ENCODE measurements at places on chromosomes 2 and 18.

DNA sequence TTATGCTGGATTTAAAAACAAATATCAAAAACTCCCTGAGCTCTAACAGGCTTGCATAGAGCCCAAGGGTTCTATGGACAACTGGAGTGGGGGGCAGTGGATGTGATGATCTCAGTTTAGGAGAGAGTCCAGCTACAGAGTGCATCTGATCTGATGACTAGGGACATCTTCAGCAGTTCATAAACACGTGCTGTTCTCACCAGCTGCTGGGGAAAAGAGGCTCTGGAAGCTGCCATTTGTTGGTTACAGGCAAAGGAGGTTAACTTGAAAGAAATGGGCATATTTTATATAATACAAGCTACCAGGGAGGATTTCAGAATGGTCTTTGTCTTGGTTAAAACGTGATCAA, 36.0 kb upstream of the ZNF396 start:
- no peak for DNase-seq

- DNase-seq, result no peak
Observed at GRCh38 chr2:114011713-114012112, 121.8 kb downstream of the ACTR3 start.

DNA sequence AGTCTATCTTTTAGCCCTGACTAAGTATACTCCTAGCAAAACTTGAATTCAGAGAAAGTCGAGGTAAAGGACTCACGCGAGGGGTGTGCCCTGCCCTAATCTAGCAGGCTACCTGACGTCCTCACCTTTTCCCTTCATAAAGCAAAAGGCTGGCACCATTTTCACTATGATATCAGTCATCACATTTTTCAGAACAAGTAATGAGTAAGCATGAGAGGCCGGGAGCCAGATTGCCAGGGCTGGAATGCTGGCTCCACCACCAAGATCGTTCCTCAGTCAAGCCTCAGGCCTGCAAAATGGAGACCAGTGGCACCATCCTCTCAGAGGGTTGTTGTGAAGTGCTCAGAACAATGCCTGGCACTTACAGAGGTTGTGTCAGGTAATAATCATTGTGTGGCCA, 18.7 kb upstream of the NCKAP5 start:
- no peak for DNase-seq

DNA sequence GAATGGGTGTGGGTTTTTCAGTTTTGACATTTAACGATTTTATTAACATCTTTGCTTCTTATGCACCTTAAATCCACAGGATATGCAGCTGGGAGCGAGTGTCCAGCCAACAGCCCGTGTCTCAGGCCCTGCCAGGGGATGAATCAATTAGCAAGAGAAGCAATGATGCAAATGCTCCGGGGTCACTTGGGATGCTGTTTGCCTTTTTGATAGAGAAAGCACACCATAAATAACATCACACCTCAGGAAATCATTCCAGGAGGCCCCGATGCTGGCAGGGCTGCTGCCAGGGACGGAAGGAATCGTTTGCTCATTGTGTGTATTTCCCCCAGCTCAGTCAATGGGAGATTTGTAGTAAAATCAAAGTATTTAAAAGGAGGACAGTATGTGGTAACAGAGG, 394.0 kb upstream of the HNRNPA3 start:
- no peak for DNase-seq

GRCh38 chr2:164719996-164720941, 99.0 kb upstream of the GRB14 start:
- DNase-seq, result no peak

DNA sequence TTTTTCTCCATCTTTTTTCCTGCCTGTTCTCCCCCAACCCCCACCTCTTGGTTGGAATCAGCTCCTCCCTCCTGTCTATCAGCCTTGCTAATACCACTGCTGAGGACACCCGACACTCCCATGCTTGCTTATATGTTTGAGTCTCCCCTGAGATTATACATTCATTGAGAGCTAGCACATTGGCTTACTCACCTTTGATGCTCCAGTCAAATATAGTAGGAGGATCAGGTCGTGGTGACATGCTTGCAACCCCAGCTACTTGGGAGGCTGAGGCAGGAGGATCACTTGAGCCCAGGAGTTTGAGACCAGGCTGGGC, 91.5 kb upstream of the CCBE1 start:
- no peak for DNase-seq

DNA sequence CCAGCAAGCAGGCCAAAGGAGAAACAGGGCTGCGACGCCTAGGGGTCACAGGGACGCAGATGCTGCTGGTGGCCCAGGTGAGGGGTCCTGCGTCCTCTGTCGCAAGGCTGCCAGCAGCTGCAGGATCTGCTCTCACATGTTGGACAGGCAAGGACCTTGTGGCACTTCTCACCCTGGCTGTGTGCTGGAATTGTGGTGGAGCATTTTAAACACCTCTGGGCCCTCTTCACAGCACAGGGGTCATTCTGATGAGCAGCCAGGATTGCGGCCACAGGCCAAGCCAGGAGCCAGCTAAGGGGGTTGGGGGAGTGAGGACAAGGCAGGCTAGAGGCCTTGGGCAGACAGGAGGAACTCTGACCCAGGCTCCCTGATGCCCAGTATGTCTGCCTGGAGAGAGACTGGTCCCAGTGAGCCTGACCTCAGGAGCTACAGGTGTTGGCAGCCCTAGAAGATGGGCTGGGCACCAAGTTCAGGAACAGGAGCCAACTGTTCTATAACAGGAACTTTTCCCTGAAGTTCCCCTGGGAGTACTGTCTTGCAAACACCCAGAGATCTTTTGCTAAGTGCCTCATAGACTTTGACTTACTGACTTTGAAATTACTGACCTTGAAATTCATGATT, 40.2 kb downstream of the EFR3B start:
- DNase-seq, result no peak

DNA sequence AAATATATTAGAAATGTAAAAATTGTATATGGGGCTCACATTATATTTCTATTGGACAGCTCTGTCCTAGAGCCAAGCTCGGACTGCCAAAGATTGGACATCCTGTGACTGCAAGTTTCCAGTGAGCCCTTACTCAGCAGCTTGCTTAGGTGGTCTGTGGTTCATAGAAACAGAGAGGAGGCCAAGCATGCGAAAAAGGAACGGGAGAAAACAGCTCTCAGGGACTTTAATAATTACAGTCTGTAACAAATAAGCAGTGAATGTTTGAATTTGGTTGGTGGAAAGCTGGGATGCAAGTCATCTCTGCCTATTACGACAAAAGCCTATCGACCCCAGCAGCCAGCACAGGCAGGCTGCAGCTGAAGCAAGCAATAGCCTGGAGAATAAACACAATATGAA, 35.6 kb downstream of the WIPF1 start:
- DNase-seq, result no peak

DNA sequence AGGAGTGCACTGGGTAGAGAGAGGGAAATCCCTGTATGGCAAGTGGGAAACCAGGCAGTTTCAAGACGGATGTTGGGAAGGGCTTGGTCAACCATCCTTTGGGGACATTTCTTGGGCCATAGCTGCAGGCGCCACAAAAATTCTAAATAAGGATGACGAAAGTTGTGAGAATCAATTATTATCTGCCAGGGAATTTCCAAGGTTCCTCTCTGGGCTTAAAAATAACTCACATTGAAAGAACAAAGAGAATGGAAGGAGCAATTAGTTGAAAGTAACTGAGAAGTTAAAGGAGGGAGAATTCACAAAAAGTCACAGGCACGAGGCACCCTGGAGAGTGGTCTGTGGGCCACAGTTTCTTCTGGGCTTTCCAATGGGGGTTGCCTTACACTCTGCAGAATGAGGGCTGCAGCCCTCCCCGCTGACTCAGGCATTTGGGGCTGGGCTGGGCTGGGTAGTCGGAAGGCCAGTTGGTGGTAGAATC, 195.7 kb downstream of the SMAD7 start:
- no peak for DNase-seq

GRCh38 chr2:151947813-151948165, 119.6 kb upstream of the ARL5A start:
- no peak for DNase-seq

DNA sequence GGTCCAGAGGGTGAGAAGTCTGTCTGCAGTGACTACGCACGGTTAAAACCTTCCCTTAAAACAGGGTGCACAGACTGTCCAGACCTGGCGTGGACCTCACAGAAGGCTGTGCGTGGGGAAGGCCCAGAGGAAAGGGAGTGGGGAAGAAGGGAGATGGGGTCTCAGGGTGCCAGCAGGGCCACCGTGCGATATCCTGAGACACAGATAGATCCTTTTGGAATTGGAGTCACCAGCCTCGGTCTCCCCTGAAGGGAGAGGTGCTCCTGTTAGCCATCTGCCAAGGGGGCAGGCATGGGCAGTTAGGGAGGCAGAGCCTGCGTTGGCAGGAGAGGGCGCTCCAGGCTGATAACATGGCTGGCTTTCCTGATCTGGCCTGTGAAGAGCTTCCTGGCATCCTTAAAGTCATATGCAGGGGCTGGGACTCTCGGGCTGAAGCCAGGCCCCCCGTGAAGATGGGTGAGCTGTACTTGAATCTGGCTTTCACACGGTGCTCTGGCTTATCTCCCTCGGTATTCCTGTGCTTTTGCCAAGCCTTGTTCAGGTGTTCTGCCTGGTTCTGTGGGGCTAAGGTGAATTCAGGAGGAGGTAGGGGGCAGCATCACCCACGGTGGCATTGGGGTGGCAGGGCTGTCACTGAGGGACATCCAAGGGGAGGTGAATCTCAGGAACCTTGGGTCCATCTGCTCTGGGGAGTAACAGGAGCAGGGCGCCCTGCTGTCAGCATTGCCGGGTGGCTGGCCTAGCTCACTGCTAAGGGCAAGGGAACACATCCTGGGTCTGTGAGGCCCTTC, 107.2 kb upstream of the SMAD2 start:
- DNase-seq, result no peak

- no peak for DNase-seq
Observed at GRCh38 chr2:2875831-2876230, 501.8 kb downstream of the EIPR1 start.

GRCh38 chr2:24881623-24882022, 38.4 kb downstream of the ADCY3 start:
- DNase-seq, result no peak

DNA sequence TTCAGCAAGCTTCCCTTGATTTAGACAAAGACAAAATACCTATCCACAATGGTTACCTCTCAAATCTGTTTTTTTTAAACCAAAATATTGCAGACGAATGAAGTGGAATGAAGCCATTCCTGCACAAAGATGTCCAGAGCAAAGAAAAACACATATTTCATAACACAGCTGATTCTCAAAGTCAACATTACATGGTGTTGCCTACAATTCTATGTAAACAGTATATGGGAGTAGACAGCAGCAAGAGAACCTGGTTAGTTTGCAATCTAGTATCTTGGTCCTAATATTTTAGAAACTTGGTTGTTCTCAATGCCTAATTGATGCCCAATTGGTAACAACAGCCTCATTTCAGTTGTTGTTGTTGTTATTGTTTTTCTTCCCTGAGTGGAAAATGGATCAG, 1240.9 kb upstream of the CHAC2 start:
- no peak for DNase-seq

- DNase-seq, result no peak
Observed at GRCh38 chr2:8087480-8087840, 594.4 kb upstream of the ID2 start.

GRCh38 chr18:37222354-37222998, 343.1 kb downstream of the CELF4 start:
- no peak for DNase-seq

- DNase-seq, result no peak
Observed at GRCh38 chr2:64331114-64331645, 122.8 kb upstream of the LGALSL start.

DNA sequence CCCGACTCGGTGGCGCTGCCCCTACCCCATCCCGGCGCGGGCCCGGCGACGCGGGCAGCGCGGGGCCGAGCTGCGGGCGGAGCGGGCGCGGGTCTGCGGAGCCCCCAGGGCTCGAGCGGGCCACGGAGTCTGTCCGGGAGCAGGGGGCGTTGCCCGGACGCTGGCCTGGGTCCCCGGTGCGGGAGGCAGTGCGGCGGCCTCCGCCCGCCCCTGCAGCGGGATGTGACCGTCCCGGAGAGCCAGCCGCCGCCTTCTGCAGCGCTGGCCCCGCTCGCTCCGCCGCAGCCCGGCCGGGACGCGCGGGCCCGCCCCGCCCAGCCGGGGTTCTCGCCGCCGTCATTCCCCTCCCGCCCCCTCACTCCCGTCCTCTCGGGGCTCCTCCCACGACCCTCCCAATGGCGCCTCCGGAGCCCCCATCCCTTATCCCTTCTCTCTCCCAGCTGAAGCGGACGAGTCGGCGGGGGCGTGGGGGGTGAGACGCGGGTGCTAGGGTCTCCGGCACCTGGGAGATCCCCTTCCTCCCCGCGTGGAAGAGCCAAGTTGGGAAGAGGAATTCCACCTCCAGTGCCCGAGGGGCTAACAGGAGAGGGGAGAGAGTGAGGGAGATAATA, at the start of gene FNDC4:
FNDC4 (minus strand) TSS at position 257 of the 611 bp plus-strand sequence. CDS start 521 bp downstream, outside the sequence.
- DNase-seq, result no peak

DNA sequence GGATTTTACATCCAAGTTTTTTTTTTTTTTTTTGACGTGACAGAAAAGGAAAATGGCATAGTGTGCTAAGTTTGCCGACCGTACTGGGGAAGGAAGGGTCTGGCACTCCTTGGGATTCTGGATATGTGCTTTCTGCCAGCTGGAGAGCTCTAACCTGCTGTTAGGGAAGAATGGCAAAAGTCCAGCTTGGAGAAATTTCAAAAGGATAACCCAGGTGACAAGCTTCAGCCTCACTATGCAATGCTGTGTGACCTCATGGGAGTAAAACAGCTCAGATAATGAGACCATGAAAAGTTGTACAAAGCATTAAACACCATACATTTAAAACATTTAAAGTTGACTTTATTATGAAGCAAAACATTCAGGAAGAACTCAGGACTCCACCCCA, 10.3 kb upstream of the GPR45 start:
- DNase-seq, result no peak

- no peak for DNase-seq
Observed at GRCh38 chr2:207224791-207225482, 59.2 kb upstream of the KLF7 start.

- DNase-seq, result no peak
Observed at GRCh38 chr18:58695772-58696171, 24.5 kb downstream of the MALT1 start.

GRCh38 chr2:10388954-10389560, 59.1 kb downstream of the ODC1 start:
- no peak for DNase-seq

- DNase-seq, result no peak
Observed at GRCh38 chr2:213376644-213377043, 92.4 kb downstream of the SPAG16 start.

DNA sequence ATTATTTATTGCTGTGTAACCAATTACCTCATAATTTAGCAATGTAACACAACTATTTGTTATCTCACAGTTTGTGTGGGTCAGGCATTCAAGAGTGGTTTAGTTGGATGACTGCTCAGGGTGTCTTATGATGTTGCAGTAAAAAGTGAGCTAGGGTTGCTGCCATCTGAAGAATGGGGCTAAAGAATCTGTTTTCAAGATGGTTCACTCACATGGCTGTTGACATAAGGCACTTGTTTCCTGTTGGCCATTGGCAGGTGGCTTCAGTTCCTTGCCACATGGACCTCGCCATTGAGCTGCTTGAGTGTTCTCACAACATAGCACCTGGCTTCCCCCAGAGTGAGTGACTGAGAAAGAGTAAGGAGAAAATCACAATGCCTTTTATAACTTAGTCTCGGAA, 123.2 kb downstream of the TMEM17 start:
- DNase-seq, result no peak

DNA sequence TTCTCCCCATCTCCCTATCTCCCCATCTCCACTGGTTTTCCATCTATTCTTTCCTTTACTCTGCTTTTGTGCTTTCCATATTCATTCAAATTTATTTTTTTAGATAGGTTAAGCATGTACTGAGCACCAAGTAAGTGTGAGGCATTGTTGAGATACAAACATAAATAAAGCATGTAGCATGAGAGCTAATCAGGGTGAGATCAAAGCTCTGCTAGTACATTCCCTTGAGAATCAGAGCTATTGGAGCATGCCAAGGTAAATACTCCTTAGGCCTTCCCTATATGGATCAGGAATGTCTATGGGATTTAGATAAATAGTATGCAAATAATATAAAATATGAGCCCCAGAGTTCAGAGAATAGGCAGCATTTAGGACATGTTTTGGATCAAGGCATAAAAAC, 25.3 kb downstream of the BABAM2 start:
- DNase-seq, result no peak
